NCI-H187 (cell line): ENCODE measurements at places on chromosomes 5 and 9.

DNA sequence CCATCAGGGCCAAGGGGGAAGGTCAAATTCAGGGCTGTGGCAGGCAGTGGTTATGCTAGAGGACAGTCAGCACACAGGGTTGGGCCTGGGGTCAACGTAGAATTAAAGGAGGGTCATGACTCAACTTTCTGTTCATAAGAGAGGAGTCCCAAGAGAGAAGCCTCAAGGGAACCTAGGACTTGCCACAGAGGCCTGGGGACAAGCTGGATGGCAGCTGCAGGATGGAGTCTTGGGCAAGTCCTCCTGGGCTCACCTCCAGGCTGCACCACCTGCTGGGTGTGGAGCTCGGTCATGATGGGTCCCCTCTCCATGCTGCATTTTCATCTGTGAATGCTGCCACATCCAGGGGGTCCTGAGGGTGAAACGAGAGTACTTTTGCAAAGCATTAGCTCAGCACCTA lies 9.0 kb upstream of the WNK2 start:
- no peak for DNase-seq

GRCh38 chr9:112844771-112845542 lies 45.7 kb downstream of the SLC46A2 start:
- no peak for DNase-seq

DNA sequence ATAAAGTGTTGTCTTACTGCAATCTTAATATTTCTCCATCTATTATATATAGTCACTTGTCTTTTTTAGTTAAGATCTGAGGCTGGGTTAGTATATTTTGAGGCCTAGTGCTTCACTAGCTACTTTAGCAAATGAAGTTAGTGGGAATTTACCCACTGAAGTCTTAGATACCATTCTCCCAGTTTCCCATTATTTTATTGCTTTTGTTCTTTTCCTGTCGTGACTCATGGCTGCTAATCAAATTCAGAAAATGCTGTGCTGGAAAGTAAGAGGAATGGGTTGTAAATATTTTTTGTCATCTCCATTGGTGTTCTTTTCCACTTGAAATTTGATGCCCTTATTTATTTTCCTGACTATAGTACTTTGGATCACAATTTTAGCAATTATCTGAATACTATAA lies 14.2 kb downstream of the TCERG1 start:
- no peak for DNase-seq

- DNase-seq = no peak
Observed at GRCh38 chr5:27103486-27103885, 65.1 kb upstream of the CDH9 start.

- DNase-seq = no peak
Observed at GRCh38 chr5:6412811-6413210, 34.5 kb upstream of the MED10 start.

- no peak for DNase-seq
Observed at GRCh38 chr5:132952829-132953228, 10.6 kb downstream of the AFF4 start.

- no peak for DNase-seq
Observed at GRCh38 chr5:107917983-107918382, 247.2 kb upstream of the EFNA5 start.

GRCh38 chr5:74538206-74538661 lies 102.3 kb downstream of the ENC1 start:
- DNase-seq = no peak

DNA sequence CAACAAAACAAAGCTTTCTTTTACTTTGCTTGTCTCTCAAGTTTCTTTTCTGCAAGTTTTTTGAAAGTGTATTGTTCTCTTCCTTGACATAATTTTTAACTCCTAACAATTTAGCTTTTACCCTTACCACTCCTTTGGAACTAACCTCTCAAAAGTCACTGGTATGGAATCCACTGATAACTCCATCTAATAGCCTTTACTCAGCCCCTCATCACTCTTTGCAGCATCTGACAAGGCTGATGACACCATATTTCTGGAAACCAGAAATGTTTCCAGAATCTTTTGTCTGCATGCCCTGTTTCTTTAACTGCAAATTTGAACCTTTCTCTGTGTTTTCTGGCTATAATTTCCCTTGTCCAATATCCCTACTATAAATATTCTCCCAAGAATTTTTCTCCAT lies 46.5 kb downstream of the ZNF474 start:
- DNase-seq = no peak

GRCh38 chr5:121746763-121747162 lies 104.9 kb upstream of the FTMT start:
- DNase-seq = no peak

DNA sequence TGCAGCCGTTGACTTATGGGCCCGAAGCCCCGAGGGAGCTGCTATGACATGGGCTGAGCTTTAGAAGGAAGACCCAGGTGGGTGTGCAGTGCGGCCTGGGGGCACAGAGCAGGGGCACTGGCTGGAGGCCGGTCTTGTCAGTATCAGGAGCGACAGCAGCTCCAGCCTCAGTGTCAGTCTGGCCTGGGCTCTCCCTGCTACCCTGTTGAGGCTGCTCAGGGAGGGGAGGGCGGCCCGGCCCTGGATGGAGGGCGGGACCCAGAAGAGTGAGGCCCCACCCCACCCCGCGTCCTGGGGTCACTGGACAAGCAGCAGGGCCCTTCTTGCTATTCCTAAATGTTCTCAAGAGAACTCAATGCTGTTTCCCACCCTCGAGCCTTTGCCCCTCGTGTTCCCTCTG lies 18.0 kb downstream of the GFI1B start:
- DNase-seq = no peak

DNA sequence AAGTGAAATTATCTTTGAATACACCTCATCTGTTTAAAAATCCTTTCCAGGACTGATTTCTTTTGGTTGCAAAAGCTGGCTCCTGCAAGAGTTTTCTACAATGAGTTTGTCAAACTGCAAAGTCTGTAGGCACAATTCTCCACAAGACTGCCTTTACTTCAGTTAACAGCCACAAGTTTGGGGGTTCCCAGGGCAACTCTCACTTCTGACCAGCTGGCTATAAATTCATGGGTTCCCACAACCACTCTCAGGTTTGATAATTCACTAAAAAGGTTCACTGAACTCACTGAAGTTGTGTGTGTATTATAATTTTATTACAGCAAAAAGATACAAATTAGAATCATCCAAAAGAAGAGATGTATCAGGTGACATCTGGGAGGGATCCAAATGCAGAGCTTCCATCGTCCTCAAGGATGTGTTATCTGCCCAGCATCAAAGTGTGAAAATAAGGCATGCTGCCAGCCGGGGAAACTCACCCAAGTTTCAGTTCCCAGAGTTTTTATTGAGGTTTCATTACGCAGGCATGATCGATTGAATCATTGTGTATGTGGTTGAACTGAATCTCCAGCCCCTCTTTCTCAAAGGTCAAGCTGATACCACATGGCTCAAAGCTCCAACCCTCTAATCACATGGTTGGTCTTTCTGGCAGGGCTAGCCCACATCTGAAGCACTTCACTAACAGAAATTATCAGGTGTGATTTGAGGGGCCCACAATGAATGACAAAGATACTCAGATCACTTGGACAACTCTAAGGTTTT lies 19.0 kb upstream of the PSIP1 start:
- DNase-seq = no peak

- DNase-seq = no peak
Observed at GRCh38 chr5:179314606-179315355, 30.5 kb downstream of the ADAMTS2 start.

DNA sequence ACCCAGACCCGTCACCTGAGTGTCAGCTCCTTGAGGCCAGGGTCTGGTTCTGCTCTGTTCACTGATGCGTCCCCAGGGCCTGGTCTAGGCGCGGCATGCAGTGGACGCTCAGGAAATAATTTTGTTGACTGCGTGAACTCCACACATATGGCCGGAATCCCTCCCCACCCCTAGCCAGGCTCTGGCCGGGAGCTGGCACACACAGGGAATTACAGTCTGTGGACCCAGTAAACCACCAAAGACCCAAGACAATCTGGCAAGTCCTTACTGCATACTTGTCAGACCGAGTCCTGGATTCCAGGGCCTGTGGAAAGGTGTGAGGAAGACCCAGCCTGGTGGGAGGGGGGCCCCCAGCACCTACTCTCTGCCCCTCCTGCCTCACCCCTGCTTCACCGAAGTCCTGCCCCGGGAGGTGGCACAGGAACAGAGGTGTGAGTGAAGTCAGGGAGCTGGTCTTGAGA lies 113.0 kb upstream of the IER5L start:
- no peak for DNase-seq

GRCh38 chr9:99052815-99053715 lies 51.8 kb upstream of the TGFBR1 start:
- no peak for DNase-seq

DNA sequence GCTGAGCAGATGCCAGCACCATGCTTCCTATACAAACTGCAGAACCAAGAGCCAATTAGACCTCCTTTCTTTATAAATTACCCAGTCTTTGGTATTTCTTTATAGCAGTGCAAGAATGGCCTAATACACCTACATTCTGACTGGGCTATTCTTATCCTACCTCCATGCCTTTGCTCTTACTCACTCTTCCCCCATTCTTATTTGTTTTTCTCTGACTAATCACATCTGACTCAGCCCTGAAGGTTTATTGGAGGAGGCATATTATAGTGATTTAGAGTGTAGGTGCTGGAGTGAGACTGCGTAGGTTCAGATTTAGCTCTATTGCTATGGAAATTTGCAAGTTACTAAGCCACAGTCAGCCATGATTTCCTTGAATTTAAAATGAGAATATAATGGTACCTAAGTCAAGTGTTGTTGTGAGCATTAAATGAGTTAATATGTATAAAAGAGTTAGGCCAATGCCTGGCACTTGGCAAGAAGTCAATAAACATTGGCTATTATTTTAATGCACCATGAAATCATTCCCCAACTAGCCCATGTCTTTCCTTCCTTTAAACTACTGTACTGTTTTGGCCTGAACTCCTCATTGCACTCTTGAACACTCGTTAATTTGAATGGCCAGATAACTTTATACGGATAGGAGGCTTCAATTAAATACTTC lies 531.2 kb upstream of the ZNF608 start:
- no peak for DNase-seq

DNA sequence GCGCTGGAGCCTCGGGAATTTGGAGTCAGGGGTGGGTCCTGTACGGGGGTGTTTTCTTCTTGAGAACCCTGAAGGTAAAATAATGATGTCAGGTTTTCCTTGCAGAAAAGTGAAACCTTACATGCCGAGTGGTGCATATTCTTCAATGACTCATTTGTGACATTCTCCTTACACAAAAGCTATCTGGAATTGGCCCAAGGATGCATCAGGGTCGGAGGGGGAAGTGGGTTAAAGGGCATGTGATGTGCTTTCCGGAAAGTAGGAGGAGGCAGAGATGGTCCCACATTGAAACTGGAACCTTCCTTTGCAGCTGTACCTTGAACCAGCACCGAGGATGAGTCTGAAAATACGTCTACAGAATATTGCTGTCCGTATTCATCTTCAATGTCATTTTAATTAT lies 411.2 kb upstream of the IRX4 start:
- no peak for DNase-seq

DNA sequence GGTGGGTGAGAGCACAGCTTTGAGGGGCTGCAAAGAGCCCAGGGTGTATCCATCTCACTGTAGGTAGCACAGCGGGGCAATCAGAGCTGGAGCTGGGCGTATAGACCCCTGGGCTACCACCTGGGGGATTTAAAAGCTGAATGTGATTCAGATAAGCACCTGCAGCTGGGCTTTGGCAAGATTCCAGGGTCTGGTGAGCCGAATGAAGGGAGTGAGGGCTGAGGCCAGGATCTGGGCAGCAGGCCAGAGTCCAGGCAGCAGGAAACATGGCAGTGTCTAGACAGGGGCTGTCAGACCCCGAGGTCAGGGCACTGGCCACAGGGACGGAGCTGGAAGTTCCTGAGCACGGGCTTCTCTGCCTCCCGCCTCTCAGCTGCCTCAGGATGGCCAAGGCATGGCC lies 8.7 kb downstream of the ASS1 start:
- DNase-seq = no peak

- DNase-seq = no peak
Observed at GRCh38 chr5:164748861-164749260, 1243.4 kb downstream of the MAT2B start.

GRCh38 chr9:71793386-71794105 lies 25.2 kb upstream of the CEMIP2 start:
- DNase-seq = no peak

DNA sequence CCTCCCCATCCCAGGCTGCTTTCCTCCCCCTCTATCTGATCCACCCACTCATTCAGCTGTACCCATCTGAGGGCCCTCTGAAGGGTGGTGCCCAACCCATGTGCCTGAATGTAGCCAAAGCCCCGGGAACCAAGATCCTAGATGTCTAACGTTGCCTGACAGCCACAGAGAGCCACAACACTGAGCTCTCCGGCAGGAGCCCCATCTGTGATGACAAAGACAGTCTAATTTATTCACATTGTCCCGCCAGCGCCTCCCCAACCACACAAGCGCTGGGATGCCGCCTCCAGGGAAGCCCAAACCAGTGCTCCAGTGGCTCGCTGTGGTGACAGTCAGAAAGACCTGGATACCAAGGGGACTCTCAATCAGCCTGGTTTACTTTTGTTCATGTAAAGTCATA lies 8.4 kb downstream of the IGFBPL1 start:
- DNase-seq = no peak
